GOT3 (cell line): ENCODE measurements at places on chromosomes 3 and 15.

- peak; percentile 19 for DNase-seq
These were observed 119.8 kb downstream of the ADCY5 start for GRCh38 chr3:123328851-123329635.

- DNase-seq: no peak
These were observed 106.3 kb upstream of the ABHD17C start for GRCh38 chr15:80588801-80589200.

- DNase-seq: no peak
These were observed 44.4 kb downstream of the AQP9 start for GRCh38 chr15:58182460-58183163.

DNA sequence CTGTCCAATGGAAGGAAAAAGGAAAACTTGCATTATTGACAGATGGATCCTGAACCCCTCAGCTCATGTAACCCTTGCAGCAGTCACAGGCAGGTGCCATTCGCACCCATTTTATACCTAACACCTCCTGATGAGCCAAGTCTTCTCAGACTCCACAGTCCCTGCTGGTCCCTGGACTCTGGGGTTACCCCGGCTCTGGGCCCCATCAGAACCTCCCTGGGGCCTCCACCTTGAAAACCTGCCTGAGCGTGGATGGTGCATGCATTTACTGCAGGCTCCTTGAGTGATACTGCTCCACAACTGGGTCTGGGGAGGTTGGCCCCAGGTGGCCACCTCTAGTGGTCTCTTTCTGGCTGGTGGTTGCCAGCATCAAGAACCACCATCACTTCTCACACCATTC, 15.9 kb upstream of the DOCK3 start:
- DNase-seq: no peak

- DNase-seq: no peak
These were observed 3.0 kb downstream of the PLA1A start for GRCh38 chr3:119600732-119601131.

DNA sequence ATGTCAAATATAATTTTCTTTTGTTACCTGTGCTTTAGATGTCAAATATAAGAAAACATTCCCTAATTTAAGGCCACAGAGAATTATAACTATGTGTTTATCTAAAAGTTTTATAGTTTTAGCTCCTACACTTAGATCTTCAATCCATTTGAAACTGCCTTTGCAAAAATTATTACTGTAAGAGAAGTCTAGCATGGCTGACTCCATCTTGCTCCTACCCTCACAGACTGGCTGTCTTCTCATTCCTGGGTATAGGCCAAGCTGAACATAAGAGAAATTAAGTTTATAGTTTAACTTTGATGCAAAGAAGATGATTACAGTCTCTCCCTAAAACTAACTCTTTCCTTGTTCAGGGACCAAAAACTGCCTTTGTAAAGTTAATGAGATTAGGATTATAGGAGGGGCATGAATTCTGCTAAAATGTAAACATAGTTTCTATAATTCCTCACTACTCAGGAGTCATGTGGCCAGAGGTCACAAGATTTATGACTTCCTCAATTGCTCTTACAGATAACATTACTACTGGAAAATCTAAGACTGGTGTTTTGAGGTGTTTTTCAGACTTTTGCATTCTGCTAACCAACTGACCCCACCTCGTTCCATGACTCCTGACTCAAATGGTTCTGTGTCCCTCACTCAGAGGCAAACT, 184.0 kb downstream of the BCHE start:
- no peak for DNase-seq

DNA sequence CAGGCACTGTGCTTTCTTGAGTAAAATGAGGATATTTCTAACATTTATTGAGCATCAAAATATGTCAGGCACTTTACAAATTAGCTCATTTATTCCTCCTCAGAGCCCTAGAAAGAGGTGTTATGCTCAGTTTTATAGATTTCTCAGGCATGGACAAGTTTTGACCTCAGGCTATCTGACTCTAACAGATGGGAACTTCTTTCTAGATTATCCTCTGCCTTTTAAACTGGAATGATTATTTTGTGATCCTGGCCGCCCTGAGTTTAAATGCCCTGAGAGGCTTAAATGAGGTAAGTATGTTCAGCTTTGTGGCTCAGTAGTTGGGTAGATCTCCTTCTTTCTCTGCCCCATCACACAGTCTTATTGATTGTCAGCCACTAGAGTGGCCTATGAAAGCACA, 32.3 kb upstream of the ATP1B3 start:
- no peak for DNase-seq

GRCh38 chr3:27507515-27508266, 23.5 kb upstream of the SLC4A7 start:
- DNase-seq: no peak

GRCh38 chr3:14405360-14406238, 3.2 kb downstream of the SLC6A6 start:
- no peak for DNase-seq

DNA sequence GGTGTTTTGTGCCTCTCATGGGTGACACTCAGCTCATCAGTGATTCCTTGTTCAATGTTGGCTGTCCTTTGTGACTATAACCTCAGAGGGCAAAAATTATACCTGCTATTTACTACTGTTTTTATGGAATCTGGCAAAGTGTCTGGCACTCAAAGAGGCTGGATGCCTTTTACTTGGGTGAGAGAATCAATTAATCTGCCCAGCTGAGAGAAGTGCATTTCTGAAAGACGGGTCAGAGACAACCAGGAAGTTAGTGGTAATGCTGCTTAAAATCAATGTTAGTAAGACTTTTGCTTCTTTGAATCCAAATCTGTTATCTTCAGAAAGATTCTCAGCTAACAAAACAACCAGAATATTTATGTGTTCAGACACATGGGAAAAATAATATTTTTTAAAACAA, 436.2 kb upstream of the SUCLG2 start:
- no peak for DNase-seq

- no peak for DNase-seq
These were observed 8.3 kb upstream of the UBE2E1 start for GRCh38 chr3:23797491-23797890.

- no peak for DNase-seq
These were observed 108.4 kb downstream of the SERPINI1 start for GRCh38 chr3:167843886-167844285.

- no peak for DNase-seq
These were observed 243.0 kb downstream of the CD47 start for GRCh38 chr3:107847791-107848190.

GRCh38 chr15:39084674-39085530, 496.0 kb upstream of the THBS1 start:
- DNase-seq: no peak

GRCh38 chr15:90576711-90577389, 47.1 kb downstream of the CRTC3 start:
- no peak for DNase-seq

DNA sequence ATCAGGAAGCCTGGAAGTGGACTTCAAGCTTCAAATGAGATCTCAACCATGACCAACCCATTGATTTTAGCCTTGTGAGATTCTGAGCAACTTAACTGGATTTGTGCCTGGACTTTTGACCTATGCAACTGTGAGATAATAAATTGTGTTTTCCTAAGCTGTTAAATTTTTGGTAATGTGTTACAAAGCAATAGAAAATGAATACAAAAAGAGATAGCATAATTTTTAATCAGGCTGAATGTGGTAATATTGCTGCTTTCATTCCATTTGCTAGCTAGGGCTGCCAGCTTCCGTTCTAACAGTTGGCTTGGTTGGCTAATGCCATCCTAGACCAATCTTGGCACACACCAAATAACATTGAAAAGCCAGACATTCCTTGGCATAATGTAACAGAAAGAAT, 12.2 kb downstream of the PROS1 start:
- DNase-seq: no peak

DNA sequence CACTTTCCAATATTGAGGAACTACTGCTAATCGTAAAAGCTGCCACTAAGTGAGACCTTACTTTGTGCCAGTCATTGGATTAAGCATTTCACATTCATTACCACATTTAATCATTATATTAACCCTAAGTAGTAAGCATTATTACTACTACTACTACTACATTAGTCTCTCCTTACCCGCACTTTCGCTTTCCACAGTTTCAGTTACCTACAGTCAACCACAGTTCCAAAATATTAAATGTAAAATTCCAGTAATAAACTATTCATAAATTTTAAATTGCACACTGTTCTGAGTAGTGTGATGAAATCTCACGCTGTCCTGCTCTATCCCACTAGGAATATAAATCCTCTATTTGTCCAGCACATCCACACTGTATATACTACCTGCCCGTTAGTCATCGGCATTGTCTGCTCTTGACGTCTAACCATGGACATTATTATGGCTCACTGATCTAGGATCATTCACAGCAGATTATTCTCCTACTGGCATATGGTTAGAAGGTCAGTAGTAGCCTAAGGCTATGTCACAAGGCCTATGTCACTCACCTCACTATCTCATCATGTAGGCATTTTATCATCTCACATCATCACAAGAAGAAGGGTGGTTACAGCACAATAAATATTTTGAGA, 121.1 kb downstream of the GSK3B start:
- no peak for DNase-seq

- DNase-seq: no peak
These were observed 476.3 kb downstream of the EPHB1 start for GRCh38 chr3:135271177-135272025.

GRCh38 chr3:94529816-94530215, 467.0 kb downstream of the NSUN3 start:
- no peak for DNase-seq

GRCh38 chr3:172148241-172148640, 108.9 kb downstream of the FNDC3B start:
- no peak for DNase-seq

- no peak for DNase-seq
These were observed 19.1 kb downstream of the ALDH1L1 start for GRCh38 chr3:126161309-126161708.

DNA sequence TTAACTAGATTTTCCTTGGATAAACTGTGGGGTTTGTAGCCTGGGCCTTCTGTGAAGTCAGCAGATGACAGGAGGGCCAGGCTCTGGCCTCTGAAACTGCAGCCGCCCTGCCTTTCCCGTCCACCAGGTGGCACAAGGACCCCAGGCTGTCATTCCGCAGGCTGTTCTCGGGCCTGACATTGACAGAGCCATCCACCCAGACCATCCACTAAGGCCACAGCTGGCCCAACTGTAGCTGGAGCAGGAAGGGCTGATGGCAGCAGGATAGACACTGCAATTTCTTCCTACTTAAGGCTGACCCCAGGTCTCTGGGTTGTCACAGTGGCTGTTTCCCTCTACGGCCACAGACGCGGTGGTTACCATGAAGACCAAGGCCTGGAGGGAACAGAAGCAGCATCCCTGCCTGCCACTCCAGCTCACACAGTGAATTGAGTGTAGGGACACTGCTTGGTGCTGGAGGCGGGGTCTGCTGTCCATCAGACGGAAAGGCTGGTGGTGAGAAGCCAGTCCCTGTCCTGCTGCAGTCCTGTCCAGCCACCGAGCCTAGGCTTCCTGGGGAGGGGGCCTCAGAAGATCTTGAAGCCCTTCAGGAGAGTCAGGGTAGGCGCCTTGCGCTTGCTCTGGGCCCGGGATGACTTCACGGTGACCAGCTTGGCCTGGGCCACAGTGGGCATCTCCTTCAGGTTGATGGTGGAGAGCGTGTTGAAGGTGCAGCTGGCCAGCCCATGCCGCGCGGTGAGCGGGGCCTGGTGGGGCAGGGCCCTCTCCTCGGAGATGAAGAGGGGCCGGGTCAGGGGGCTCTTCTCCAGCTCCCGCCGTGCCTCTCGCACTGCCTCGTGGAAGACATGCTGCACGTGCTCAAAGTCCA, 9.4 kb downstream of the SLC51B start:
- DNase-seq: peak; percentile 23

GRCh38 chr15:73919706-73920105, 6.6 kb upstream of the LOXL1 start:
- DNase-seq: no peak

DNA sequence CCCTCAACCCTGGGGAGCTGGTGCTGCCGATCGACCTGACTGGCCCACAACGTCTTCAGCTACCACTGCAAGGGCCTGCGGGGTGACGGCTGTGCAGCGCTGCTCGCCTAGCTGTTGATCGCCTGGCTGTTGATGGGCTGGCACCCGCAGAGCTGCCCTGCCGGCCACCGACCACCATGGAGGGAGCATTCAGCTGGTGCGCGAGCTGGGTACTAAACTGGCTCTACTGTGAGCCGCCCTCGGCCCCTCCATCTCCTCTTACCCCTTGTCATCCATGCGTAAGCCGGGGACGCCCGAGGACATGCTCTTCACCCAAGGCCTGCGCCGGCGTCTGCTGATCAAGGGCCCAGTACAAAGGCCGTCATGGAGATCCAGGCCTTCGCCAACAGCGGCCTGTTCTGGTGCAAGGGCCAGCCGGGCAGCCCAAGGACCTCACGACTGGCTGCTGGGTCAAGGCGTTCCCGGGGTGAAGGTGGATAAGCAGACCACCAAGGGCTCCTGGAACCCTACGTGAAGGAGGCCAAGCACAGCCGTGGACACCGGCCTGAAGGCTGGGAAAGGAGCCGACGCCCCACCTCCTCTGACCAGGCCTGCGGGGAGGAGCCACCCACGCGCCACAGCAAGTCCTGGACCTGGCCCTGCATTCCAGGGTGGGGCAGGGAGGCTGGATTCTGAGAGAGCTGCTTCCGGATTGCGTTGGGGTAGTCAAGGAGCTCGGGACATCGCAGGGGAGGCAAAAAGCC, 46.9 kb downstream of the SFMBT1 start:
- DNase-seq: no peak

GRCh38 chr3:179227349-179227748, 23.6 kb downstream of the KCNMB3 start:
- DNase-seq: no peak

GRCh38 chr15:54304321-54304720, 326.1 kb downstream of the UNC13C start:
- no peak for DNase-seq

GRCh38 chr3:188154809-188155574, 1.0 kb downstream of the LPP start:
- DNase-seq: no peak

GRCh38 chr3:114504941-114505628, 211.3 kb downstream of the TIGIT start:
- no peak for DNase-seq

DNA sequence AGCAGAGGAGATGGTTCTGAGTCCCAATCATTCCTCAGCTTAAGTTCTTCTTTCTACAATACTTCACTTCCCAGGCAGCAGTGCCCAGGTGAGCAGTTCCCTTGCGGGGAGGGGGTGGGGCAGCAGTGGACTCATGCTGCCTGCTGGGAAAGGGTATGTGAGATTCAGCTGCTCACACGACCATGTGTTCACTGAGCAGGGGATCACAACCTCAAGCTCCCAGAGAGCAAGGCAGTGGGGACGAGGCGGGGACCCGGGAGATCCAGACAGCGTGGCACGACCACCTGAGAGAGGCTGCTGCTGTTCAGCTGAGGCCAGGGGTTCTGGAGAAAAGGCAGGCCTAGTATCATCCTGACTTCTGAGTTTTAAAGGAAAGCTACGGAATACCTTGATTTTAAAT, 166.6 kb downstream of the XXYLT1 start:
- no peak for DNase-seq
